NCI-H187 (cell line): ENCODE measurements at places on chromosomes 12 and 14.

GRCh38 chr12:24152270-24152669 lies 202.8 kb upstream of the SOX5 start:
- DNase-seq: no peak

- DNase-seq: no peak
These were observed 199.8 kb downstream of the LRFN5 start for GRCh38 chr14:41806366-41806975.

GRCh38 chr12:131087302-131087818 lies 133.7 kb downstream of the ADGRD1 start:
- no peak for DNase-seq

DNA sequence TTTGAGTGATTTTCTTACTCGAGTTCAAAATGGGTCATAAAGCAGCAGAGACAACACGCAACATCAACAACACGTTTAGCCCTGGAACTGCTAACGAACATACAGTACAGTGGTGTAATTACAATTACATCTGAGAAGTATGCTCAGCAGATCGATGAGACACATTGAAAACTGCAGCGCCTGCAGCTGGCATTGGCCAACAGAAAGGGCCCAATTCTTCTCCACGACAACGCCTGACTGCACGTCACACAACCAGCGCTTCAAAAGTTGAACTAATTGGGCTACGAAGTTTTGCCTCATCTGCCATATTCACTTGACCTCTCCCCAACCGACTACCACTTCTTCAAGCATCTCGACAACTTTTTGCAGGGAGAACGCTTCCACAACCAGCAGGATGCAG lies 145.6 kb downstream of the SCARB1 start:
- DNase-seq: no peak

DNA sequence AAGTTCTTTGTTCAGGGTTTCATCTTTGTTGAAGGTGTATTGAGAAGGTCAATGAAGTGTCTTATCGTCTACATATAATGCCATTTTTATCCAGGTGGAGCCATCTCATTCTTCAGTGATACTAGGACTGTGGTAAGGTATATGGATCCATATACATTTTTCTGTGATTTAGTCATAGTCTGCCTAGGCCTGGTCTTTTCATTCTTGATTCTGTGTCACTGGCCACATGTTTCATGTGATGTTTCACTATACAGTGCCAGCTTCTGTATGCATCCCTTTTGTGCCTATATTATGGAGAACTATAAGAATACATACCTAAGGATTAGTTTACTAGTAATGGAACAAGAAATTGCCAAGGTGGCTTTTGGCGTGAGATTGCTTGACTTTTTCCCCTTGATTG lies 40.5 kb downstream of the VEZT start:
- no peak for DNase-seq

DNA sequence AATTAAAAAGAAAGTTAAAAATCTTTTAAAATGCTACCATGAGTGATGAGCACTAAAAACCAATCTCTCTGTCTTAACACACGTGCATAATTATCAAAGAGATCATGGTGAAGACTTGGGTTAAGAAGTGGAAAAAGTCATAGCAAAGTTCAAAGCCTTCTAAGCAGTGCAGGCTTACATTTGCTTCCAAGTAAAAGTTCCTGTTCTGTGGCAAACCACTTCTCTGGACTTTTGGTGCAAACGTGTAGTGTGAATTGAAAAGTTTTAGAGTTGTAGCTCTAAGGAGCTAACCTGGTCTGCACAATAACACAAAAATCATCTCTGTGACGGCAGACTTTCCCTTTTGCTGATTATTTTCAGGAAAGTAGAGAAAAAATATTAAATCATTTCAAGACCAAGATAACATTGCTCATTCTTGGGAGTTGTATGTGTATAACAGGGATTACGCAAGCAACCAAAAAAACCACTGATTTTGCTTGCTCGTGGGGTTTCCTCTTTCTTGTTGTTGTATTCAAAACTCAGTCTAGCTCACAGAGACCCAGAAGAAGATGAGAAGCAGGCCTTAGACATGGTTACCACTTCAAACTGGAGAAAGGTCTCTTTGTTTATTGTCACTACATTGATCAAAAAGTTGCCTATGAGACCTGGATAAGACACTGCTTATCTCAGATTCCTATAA lies 2.3 kb upstream of the GLIPR1 start:
- DNase-seq: no peak
